ENCODE measurements at places on chromosomes 6 and 20. TPM values are rescaled to one million over a fixed set of nuclear protein-coding genes. Genes with fewer than 3 reads are reported as not detected.

DNA sequence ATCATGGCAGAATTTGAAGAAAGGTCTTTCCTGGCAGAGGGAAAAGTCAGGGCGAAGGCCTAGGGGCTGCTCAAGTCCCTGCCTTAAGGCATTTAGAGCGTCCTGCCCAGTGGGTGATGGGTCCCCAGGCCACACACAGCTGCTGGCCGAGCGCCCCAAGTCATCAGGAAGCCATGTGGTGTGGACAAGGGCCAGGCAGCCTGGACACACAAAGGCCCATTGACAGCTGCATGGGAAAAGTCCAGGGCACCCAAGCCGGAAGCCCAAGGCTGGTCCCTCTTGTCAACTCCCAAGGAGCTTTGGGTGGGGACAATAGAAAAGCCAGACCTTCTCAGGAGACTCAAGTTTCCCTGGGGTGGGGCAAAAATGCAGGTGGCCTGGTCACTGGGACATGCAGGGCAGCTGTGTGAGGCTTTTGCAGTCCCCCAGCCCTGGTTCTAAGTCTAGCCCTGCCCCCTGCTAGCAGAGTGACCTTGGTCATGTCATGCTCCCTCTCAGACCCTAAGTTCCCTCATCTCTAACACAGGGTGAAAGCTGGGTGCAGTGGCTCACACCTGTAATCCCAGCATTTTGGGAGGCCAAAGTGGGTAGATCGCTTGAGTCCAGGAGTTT lies 44.3 kb upstream of the PTGIS start:
- DNase-seq, result no peak

DNA sequence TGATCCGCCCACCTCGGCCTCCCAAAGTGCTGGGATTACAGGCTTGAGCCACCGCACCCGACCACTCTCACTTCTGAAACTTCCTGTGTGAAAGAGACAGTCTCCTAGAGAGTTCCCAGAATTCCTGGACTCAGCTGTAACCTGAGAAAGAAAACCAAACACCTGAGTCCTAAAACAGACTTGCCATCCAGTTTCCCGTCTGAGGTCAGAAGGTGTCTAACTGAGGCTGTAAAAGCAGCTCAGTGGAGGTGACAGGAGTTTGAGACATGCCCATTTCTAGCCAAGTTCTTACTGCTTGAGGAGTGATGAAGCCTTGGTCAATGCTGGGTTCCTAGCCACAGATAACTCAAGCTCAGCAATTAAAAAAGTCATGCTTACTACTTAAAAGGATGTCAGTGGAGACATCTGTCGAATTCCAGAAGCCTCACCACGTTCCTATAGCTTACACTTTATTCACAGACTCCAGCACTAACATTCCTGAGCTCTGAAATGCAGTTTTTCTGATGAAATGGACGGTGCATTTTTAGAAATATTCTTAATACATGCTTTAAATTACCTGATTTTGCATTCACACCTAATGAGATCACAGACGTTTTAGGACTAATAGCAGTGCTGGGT lies 6.1 kb downstream of the UQCC2 start:
- DNase-seq, result no peak

Gene OOEP
- 0.49 TPM for total RNA-seq

- no peak for DNase-seq
These were observed 79.2 kb downstream of the PREX1 start for GRCh38 chr20:48748556-48748955.

Gene SLC2A4RG
- total RNA-seq, result 79.3 TPM

DNA sequence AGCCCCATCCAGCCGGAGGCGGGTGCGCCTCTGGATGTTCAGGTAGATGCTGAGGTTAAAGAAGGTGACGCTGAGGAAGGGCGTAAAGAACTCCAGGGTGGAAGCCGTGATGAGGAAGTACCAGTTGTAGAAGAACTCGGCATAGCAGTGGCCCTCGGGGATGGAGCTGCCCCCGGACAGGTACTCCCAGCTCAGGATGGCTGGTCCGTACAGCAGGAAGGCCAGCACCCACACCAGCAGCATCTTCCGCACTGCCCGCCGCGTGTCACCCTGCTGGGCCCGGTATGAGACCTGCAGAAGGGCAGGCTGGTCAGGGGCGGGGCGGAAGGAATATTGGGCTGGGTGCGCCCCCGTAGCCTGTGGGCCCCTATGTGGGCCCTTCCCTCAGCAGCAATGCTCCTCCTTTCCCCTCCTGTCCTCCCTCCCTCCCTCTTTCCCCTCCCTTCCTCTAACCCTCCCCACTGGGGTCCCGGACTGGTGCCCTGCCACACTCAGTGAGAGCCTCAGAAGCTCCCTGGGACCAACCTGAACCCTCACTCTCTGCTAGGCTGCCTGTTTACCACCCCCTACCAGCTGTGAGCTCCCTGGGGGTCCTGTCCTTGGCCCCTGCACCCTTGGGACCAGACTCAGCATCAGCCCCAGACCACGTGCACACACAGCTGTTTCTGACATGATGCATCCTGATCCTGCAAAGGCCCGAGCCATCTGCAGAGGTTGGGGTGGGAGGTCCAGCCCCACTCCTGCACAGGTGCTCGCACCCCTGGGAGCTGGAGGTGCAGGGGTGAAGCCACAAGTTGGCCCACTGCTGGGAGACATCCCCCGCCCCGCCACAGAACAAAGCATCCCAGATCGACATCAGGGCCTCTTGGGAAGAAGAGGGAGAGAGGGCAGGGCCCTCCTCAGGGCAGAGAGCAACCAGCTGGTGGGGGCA lies 3.2 kb downstream of the HRH3 start:
- no peak for DNase-seq

Gene CNKSR3
- total RNA-seq, result not detected

GRCh38 chr6:26216359-26216885 lies 129.2 kb downstream of the HFE start:
- DNase-seq, result peak; percentile 73

Gene RSPH9
- not detected for total RNA-seq

DNA sequence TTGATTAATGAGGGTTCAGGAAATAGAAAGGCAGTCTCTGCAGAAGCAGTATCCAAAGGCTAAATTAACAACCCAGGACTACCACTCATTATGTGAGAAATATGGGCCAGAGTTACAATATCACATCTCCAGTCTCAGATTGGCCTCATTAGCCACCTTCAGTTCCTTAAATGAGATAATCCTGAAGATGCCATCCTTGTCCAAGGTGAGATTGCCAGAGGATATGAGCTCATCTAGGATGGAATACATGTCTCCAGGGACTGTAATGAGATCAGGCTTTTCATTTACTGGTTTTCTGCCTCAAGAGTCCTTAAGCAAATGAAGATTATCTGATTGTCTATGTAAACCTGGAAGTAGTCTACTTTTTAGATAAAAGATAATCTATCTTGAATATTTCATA lies 196.3 kb downstream of the FUT9 start:
- DNase-seq, result no peak

DNA sequence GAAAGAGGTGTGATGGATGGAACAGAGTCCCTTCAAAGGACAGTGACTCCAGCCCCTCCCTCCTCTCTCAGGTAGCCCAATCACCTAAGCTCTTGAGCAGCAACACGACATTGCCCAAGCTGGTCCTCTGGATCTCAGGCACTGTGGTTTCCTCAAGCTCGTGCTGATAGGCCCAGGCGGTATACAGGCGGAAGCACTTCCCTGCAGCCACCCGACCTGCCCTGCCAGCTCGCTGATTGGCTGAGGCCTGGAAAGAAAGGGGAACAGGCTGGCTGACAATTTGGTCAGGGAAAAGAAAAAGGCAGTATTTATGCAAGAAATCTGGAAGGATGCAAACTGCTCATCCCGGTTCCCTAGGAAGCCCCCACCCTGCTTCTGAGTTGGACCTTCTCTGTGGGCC lies 9.6 kb downstream of the C6orf136 start:
- no peak for DNase-seq

Gene SAMD3
- total RNA-seq, result 44.4 TPM

- peak; percentile 36 for DNase-seq
These were observed 52.5 kb downstream of the ALDH5A1 start for GRCh38 chr6:24547243-24547642.

DNA sequence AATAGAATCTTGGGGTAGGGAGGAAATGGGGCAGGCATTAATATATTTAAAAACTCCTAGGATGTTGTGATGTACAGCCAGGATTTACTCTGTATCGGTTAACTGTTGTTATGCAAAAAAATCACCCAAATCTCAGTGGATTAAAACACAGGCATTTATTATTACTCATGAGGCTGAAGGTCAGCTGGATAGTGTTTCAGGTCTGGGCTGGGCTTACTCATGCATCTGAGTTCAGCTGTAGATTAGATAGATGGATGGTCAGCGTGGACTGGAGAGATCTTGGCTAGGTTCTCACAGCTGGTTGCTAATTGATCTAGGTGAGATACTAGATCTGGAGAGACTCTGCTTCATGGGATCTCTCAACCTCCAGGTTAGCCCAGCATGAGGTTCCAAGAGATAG lies 131.4 kb downstream of the BTBD3 start:
- no peak for DNase-seq

GRCh38 chr6:85451565-85452306 lies 1.9 kb downstream of the NT5E start:
- DNase-seq, result no peak

Gene SMLR1
- total RNA-seq, result not detected

DNA sequence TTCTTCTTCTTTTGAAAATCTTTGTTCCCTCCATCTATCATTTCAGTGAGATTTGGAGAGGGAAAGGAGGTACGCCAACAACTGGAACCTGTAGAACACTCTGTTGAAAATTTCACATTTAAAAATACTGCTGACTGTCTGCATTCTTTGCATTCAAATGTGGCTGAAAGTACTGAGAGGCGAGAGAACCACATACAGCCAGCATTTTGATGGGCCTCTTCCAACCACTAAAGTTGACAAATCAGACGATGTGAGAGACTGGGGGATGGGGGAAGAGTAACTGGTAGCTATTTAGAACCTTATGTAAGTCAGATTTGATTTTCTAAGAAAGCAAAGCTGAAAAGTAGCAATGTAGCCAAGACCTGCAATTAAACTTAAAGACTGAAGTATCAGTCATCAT lies 77.5 kb downstream of the FKBP5 start:
- DNase-seq, result no peak

Gene PKIB
- not detected for total RNA-seq

Gene NOX3
- not detected for total RNA-seq

- no peak for DNase-seq
These were observed 9.4 kb upstream of the COMMD7 start for GRCh38 chr20:32752458-32753250.
